ENCODE measurements at places on chromosomes 2 and 18.
A peak's percentile ranks its signal among the peaks of the same experiment; 100 is the strongest.

DNA sequence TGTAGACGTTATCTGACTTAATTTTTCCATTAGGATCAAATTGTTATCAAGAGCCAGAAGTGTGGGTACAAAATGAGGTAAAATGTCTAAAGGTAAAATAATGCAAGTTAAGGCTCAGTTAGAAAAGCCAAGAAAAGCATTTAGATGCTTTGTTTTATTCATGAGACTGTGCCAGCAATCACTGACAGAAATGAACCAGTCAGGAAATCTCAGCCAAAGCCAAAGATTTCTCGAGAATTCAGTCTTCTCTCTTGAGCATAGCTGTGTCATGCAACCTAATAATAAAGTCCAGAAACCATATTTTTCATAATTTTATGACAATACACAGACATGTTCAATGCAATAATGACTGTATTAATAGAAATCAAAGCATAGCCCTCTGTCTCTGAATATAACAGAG, 43.5 kb upstream of the ZNF397 start:
- DNase-seq = no peak

DNA sequence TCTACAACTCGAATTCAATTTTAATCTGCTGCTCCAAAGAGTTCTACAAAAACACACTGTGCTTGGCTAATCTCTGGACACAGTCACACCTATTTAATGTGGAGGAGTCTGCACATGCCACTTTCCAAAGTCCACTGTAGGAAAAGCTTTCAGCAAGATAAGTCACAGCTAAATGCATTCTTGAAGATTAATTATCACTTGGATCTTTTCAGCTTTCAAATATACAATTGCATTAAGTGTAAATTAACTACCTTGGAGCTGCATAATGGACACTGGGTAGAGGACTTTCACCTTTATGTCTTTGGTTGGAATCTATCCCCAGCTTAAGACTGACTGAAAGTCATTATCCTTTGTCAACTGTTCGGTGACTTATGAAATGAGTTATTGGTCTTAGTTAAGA, 565.1 kb downstream of the PIK3C3 start:
- no peak for DNase-seq

GRCh38 chr18:57775937-57776336, 27.2 kb downstream of the ATP8B1 start:
- DNase-seq = no peak

DNA sequence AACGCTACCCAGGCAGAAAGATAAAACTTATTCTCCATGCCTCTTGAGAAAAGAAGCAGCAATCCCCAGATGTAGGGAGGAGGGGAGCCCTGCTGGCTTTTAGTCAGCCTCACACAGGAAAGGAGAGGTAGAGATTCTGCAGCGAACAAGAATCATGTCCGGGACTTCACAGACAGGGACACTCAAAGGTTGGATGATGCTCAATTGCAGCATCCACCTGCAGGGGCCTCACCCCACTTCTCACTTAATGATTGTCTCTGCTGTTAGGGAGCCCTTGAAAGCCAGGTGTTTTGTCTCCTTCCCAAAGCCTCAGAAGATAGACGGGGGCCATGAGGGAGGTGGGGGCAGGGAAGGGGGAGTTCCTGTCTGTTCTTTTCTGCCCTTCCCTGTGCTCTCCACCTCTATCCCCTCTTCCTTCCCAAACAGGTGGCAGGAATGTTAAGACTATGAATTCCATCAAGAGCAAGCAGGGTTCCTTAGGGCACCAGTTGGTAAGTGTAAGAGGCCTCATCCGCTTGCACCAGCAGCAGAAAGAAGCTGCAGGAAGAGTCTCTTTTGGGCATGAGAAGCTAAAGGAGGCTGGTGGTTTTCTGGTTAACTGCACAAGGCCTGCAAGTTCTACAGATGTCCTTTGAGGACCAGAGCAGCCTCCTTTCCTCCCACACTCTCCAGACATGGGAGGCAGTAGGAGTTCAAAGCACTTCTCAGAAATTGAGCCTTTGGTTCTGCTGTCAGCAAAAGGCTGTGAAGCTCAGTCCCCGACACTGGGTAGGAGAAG, 154.7 kb upstream of the TNP1 start:
- no peak for DNase-seq

DNA sequence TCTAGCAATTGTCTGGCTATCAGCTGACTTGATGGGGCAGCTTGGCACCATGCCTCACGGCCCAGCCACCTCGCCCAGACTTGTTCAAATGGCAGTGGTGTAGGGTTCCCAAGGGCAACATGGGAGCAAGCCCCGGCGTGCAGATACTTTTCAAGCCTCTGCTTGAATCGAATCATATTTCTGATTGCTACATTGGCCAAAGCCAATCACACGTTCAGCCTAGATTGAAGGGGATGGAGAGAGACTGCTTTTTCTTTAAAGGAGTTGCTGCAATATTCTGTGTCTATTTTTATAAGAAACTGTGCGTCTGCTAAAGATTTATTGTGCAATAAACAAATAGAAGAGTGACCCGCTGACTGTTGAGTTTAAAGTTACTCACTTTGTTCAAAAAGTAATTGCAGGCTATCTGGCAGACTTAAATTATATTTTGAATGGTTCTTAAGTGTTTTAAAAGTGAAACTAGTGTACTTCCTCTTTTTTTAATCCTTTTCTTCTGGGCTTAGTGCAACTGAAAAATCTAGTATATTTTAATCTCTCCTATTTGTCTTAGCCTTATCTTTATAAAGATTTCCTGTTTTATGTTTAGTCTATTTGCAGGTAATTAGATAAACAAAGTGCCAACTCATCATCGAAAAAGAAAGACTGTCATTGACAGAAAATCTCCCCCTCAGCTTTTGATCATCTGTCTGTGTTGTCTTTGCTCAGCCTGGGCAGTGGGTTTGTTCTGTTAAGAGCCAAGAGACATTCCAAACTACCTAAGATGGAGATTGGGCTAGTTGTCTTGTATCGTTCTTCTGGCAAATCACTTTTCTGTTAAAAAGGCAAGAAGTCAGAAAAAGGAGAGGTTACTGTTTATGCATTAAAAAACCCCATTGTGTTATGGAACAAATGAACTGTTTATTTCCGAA, 156.1 kb downstream of the TPGS2 start:
- DNase-seq = peak; percentile 6

DNA sequence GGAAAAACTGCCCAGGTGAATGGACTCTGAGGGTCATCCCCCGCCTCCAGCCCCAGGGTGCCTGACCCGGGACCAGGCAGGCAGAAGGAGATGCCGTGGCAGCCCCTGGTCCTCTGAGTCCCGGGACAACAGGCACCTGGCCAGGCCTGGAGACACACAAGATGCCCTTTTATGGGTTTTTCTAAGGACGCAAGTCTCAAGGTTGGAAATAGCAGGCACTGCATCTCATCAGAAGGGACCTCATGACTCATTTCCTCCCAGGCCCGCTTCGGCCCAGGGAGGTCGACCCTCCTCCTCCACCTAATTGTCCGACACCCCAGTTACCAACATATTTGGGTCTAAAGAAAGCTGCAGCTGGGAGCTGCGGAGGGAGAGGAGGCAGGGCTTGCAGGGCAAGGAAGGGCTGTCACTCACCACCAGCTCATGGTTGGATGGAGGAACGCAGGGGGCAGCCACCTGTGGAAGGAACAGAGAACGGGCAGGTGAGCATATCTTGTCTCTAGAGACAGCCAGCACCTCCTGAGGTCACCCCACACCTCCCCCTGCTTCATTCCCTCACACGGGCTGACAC, 82.9 kb downstream of the TNS1 start:
- DNase-seq = no peak

- no peak for DNase-seq
These were observed 1.4 kb upstream of the ANKRD39 start for GRCh38 chr2:96859099-96859649.

GRCh38 chr2:221085341-221085900, 486.7 kb downstream of the EPHA4 start:
- no peak for DNase-seq

DNA sequence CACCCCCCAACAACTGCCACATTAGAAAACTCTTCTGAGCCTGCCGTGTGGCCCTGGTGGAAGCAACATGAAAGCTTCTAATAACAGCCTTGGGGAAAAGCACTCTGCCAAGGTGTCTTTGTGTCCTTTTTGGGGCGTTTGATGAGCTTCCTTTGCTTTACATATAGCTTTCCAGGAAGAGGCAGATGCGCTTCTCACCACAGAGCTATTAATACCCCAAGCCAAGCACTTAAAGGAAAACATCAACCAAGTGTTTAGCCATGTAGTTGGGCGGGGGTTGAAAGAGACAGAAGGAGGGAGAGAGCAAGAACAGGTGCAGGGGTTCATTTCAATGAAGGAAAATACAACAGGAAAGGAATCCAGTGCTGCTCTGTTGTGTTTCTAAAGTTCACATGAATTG, 176.1 kb downstream of the VAPA start:
- DNase-seq = no peak

GRCh38 chr2:69902213-69902922, 8.6 kb downstream of the SNRNP27 start:
- peak; percentile 82 for DNase-seq

DNA sequence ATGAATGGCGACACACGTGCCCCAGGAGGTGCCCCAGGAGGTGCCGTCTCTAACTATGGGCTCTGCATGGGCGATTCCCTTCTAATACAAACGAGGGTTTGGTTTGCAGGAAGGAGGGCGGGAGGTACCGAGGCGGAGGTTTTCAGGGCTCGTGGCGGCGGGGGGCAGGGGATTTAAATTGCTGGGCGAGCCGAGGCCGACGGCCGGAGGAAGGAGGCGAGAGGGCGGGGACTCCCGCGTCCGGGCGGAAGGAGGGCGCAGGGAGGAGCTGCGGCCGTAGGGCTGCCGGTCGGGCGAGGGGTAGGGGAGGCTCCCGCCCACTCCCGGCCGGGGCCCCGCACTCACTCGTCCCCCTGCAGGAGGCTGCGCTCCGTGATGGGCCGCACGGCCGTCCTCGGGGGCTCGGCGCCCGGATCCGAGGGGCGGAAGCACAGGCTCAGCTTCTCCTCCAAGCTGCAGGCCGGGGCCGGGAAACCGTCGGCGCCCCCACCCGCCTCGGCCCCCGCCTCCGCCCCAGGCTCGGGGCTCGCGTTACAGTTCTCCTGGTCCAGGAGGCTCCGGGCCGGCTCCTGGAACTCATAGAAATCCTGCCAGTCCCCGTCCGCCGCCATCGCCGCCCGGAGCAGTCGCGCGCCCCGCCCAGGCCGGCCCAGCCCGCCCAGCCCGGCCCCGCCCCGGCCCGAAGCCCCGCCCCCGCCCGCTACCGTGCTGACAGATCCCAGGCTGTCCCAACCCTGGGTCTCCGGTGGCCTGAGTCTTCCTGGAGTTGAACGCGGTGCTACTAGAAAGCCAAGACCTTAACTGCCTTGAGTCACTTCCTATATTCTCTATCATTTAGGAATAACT, at the start of gene FEZ2:
TSS of gene FEZ2 (minus strand) at position 637 of the 846 bp plus-strand sequence. CDS start at position 611, 26 bp downstream.
- peak; percentile 75 for DNase-seq

GRCh38 chr2:30288561-30288960, 57.2 kb downstream of the LBH start:
- no peak for DNase-seq

DNA sequence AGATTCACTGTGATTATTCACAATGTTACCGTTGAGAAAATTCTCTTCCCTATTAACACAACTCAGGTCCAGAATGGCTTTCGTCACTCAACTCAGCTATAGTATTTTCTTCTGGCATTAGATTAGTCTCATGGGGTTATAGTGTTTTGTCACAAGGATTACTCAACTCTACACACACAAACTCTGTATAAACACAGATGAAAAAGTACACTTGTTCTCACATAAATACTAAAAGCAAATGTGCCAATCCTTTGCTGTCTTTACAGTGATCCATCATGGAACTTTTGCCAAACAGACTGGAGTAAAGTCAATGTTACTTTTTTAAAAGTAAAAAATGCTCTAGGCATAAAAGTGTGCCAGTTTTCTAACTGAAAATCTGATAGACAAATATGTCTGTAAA, 267.6 kb downstream of the RBM43 start:
- peak; percentile 1 for DNase-seq

GRCh38 chr18:58654896-58655614, 16.2 kb upstream of the MALT1 start:
- DNase-seq = no peak

GRCh38 chr2:150410809-150411208, 76.7 kb downstream of the RND3 start:
- no peak for DNase-seq

GRCh38 chr18:8858888-8859511, 153.6 kb downstream of the MTCL1 start:
- no peak for DNase-seq

DNA sequence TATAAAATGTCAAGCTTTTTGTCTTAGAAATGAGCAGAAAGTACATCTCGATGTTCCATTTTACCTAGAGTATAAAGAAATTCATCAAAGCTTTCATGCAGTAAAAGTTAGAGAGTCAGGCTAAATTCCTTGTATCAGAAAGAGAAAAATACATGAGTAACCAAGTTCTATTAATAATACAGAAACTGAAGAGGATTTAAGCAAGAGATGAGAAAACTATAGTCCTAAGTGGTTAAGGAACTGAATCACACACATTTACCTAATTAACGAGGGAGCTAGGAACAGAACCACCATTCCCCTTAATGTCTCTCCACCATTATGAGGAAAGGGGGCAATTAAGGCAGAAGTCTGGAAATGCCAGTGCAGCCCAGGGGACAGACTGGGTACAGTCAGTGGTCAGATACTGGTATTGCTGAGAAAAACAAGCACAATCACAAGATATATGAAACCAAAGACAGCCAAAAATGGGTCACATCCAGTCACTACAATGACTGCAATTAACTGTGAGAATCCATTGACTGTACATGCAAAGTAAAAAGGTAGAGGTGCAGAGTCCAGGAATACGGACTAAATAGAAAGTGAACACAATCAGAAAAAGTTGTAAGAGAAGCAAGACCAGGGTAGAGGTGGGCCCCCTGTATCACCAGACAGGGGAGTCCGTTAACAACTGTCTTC, 23.9 kb downstream of the MAP4K3 start:
- no peak for DNase-seq

GRCh38 chr2:233489143-233489542, 77.4 kb downstream of the USP40 start:
- no peak for DNase-seq

DNA sequence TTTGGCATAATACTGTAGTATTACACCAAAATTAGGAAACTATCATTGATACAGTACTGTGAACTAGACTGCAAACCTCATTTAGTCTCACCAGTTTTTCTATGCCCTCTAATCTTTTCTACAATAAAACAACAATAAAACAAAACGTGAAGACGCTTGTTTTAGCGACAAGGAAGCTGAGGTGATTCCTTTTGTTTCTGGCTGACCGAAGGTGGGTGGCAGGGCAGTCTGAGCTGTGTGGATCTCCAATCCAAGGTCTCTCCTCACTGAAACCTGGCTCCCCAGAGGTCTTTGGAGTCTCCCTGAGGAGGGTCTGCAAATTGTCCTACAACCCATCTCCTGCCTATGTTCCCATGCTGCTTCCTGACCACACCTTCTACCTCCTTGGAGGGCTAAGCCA, 59.3 kb downstream of the ARMC9 start:
- no peak for DNase-seq

DNA sequence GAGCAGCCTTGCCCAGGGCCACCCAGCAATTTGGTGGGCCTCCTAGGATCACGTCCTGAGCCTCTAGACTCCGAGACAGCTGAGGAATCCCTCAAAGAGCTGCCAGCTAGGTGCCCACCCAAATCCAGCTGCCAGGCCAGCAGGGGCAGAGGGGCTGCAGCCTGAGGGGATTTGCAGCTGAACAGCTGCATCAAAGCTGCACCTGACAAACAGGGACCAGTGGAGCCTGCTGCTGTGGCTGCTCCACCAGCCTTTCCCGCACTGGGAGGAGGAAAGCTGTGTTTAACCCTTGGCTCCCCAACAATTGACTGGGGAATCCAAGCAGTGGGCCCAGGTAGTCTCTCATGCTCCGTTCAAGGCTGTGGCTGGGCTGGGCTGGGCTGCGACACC, 8.2 kb downstream of the ADRA2B start:
- no peak for DNase-seq

GRCh38 chr2:64641599-64641998, 12.1 kb downstream of the SERTAD2 start:
- DNase-seq = no peak
